ENCODE measurements at places on chromosomes 11 and 22. TPM values are rescaled to one million over a fixed set of nuclear protein-coding genes. Genes with fewer than 3 reads are reported as not detected.

DNA sequence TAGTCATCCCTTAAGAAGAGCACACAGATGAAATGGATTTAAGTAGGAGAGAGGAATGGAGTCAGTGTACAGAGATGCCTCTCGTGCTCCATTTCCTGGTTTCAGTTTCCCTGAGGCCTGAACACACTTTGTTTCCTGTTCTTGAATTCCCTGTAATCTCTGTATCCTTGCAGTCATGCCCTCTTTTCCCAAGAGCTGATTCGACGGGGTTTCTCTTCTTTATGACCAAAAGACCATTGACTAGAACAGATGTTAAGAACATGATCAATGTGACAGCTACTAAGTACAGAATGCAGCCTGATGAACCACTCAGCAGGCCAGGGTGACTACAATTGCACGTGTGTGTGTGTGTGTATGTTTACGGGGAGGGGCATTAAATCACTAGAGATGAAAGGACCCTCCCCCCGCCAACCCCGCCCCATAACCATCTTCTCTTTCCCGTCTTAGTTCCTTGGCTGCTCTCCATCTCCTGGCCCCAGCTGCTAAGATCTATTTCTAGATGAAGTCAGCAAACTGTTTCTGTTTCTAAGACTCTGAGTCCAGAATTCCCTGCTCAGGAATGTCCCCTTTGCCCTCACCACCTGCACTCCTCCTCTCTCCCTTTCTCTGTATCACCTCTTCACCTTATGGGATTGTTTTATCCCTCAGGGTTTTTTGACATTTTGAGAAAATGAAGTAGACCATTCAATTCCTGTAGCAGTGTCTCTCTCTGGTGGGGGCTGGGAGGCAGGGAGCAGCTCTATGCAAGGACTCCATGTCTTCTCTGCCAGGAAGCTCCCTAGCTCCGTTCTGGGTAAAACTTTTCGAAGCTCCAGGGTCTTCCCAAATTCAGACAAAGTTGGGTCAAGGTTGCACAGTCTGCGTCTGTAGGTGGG is 26.0 kb downstream of the SLC22A6 start:
- DNase-seq, result no peak

DNA sequence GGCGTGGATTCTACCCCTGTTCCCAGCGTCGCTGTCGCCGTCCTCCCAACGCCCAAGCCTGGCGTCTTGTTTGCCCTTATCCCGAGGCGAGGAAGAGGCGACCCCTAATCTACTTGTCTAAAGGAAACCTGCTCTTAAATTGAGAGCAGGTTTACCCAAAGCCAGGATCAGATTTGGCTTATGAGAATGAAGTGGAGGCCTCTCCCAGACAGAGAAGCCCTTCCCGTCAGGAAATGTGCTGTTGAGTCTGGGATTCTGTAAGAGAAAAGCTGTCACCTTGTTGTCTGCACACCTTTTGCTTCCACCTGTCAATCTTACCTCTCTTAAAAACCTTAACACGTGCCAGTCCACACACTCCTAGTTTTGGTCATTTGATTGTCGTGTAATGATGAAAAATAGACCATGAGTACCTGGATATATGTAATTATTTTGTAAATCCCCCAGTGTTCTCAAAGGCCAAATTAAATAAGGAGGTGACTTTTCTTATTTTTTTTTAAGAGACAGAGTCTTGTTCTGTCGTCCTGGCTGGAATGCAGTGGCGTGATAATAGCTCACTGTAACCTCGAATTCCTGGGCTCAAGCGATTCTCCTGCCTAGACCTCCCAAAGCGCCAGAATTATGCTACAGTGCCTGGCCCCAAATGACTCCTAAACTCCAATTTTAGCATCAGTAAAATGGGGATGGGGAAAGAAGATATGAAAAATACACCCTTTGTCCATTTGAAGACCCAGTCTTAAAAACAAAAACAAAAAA is 627 bp downstream of the GTF2H1 start:
- no peak for DNase-seq

DNA sequence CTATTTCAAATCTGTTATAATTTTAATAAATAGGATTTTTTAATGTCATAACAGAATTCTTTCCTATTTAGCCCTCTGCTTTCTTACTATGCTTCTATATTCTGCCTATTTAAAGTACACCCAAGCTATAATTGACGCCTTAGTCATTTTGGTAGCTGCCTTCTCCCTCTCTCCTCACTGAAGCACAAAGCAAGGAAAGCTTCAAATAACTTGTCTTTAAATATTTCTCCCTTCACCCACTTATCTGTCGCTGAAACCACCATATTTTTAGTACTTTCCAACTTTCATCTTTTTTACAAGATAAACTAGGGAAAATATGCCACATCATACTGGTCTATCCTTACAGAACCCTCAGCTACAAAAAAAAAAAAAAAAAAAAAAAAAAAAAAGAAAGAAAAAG is 127.9 kb downstream of the ENTHD1 start:
- no peak for DNase-seq

The CNIH2 gene
- total RNA-seq, result not detected

DNA sequence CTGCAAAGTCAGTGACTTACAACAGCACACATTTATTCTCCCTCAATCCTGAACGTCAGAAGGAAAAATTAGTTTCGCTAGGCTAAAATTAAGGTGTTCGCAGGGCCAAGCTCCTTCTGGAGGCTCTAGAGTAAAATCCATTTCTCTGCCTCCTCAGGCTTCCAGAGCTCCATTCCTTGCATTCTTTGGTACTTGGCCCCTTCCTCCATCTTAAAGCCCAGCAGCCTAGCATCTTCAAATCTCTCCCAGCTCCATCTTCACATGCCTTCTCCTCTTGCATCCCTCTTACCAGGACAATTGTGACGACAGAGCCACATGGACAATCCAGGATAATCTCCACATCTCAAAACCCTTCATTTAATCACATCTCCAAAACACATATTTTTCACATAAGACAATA is 165.0 kb downstream of the GRIA4 start:
- DNase-seq, result no peak

DNA sequence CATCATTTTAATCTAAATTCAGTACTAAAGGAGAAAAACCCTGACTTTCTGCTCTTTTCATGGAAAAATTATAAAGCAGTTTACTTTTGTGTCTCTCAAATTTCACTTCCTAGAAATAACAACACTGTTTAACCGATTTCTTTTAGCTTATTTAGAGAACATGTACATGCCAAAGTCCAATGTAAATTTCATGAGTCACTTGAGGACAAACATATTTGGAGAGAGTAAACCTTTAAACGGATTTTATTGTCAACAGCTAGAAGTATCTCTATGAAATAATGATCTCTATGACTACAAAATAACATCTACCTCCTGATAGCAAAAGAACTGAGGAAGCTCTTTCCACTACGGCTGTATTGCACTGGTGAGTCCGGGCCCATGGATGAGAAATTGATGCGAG is 46.3 kb upstream of the SLC22A25 start:
- no peak for DNase-seq

DNA sequence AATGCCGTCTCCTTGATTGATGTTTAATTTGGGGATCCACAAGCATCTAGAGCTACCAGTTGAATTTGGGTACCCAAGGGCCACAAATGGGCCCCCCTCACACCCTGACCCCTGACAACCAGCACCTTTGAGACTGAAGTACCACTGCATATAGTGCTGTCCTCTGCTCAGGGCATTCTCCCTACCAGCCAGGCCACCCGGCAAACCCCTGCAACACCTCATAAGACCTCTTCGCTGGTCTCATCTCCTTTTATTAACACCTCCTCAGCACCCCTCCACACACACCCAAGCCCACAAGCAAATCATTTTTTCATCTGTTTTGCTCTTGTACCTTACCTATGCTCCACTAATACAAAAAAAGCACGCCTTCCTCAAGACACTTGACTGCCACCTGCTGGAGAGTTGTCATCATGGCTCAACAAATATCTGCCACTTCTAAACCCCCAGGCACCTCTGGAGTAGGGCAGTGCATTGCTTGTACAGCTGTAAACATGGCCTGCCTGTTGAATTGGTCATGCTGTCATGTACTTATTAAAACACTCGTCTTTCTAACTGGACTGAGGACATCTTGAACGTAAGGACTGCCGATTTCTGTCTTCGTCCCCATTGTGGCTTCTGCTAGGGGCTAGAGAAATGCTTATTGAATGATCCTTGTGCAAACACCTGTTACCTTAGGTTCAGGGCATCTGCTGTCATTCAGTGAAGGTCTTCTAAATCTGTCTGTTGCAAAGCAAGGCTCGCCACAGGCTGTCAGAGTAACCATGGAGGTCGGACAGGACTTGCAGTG is 66.5 kb downstream of the BMAL1 start:
- peak; percentile 76 for DNase-seq

DNA sequence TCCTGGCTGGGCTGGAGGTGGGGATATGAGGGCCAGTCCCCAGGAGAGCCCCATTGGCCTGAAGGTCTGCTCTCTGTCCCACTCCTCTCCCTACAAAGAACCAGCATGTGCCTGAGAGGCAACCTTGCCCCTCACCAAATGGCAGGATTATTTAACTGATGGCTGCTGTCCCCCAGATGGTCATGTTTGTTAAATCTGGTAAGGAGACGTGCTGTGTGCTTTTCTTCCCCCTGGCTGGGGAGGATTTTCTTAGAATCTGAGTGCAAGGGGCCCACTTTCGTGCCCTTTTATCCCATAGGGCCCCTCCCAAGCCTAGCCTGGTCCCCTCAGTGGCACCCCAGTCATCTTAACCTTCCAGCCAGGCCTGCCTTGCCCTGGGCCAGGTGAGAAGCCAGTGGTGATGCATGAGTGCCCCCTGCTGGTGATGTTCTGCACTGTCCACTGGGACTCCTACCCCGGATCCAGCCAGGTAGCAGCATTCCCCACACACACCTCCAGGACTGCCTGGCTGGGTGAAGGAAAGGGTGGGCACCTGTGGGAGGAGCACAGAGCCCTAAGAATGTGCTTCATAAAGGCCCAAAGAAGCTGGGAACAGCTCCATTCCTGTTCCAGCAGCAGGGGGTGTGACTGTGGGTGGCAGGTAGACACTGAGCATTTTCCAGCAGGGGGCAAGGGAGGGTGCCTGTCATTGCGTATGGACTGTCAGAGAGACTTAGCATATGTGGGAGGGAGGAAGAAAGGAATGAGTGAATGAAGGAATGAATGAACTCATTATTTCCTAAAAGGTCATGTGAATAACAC is 28.9 kb downstream of the MFNG start:
- DNase-seq, result peak; percentile 32

DNA sequence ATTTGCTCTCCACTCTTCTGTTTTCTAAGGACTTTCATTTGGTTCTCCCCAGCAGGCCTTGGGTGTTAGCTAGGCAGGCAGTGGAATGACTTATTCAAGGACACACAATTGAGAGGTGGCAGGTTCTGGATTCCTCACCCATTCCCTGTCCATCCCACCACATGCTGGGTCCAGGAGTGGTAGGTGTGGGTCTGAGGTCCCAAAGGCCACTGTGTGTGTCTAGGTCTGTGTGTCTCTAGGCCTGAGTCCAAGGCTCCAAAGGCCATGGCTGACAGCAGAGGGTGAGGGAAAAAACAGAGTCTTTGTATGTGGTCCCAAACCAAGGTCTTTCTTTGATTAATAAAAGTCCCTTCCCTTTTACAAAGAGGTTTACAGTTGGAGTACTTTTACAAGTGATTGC is 40.8 kb downstream of the SLC5A1 start:
- no peak for DNase-seq

The UCP3 gene
- total RNA-seq, result 5.9 TPM

- no peak for DNase-seq
Observed at GRCh38 chr11:65640483-65641296, 2.8 kb downstream of the SIPA1 start.

GRCh38 chr11:64809781-64810241 is 540 bp downstream of the MEN1 start:
- DNase-seq, result no peak

The PRG2 gene
- not detected for total RNA-seq

DNA sequence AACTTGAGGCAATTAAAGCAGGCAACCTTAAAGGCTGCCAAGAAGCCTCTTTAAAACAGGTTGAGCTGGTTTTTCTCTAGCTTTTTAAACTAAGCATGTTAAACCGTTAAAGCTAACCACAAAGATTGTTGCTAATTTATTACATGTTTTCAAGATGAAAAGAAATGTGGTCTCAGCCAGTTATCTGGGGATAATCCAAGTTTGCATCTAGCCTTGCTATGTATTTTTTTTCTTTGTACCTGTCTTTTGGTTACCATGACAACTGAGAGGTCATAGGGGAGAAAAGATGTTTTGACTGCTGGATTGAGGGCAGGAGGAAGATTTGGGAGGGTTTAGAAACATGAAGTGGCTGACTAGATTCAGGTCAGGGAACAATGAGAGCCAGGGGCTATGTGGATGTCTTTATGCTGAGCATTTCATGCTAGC is 19.2 kb upstream of the PGM2L1 start:
- DNase-seq, result no peak

The OR8H3 gene
- not detected for total RNA-seq

- peak; percentile 74 for DNase-seq
Observed at GRCh38 chr11:19646921-19647320, 65.7 kb upstream of the NAV2 start.

DNA sequence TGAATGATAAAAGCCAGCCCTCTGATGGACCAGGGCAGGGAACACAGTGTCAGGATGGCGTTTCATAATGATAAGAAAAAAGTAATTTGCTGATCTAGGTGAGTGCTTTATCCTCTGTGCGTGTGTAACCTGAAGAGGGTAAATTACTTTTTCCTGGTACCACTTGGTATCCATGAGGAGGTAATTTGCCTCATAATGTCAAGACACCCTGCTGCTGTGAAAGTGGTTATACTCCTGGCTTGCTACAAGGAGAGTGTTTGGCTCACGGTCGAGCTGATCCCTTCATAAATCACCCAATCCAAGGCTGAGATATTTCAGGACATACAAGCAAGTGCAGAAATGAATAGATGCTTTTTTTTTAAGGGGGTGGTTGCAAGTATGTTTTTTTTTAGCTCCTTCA is 207.2 kb upstream of the PGR start:
- no peak for DNase-seq

GRCh38 chr22:39246217-39246616 is 1.4 kb upstream of the PDGFB start:
- DNase-seq, result no peak

GRCh38 chr22:18929459-18929858 is 6.6 kb downstream of the PRODH start:
- no peak for DNase-seq

- DNase-seq, result no peak
Observed at GRCh38 chr22:38243007-38243765, 29.6 kb downstream of the TMEM184B start.

The TAF6L gene
- 20.5 TPM for total RNA-seq

The PANX1 gene
- total RNA-seq, result 16.7 TPM

- no peak for DNase-seq
Observed at GRCh38 chr11:134668796-134669195, 256.8 kb upstream of the B3GAT1 start.
